Lung (tissue), 17 donors: ENCODE measurements at places on chromosomes 16 and 17. TPM values are rescaled to one million over a fixed set of nuclear protein-coding genes. Genes with fewer than 3 reads are reported as not detected.

DNA sequence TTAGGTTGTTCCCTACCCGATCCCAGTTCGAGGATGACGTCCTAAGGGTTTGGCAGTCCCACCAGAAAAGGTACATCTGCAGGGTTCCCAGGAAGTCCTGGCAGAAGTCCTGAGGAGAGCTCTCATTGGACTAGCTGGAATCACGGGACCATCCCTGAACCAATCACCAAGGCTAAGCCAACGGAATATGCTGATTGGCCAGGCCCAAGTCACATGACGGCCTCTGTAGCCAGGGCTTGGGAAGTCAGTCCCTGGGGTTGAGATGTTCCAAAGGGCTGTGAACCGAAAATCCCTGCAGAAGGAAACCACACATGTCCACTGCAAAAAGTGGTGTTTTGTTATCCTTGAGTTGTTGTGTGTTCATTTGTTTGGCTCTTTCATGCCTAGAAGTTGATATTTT is 68.2 kb upstream of the ZNF423 start:
- no peak for DNase-seq
- no peaks in the 10 kb centered on the region for H3K36me3 ChIP-seq
- no peaks in the 10 kb centered on the region for H3K4me1 ChIP-seq
- H3K4me3 ChIP-seq, result no peak overlapping the region
- H3K27ac ChIP-seq, result no peak overlapping the region

DNA sequence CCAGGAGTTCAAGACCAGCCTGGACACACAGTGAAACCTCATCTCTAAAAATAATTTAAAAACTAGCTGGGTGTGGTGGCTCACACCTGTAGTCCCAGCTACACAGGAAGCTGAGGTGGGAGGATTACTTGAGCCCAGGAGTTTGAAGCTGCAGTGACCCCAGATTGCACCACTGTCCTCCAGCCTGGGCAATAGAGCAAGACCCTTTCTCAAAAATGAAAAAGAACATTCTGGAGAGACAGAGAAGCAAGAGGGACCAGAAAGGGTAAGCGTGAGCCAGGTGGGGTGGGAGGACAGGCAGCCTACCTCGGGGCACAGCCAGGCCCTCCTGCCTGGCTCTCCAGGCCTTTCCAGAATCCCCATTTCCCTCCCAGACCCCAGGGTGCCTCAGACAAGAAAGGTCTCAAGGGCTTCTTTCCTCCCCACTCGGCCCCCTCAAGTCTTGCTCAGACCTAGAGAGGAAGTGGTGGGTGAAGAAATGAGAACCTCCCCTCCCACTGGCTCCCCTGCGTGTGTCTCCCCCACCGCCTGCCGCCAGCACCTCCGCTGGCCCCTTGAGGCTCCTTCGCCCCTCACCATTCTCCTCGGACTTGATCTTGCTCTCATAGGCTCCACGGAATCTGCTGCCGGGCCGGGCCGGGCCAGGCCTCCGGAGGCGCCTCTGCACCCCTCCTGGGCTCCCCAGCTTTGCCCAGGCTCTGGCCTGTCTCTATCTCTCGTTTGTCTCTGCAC is 503 bp downstream of the C16orf54 start:
- DNase-seq, result no peak
- H3K36me3 ChIP-seq, result no peaks in the 10 kb centered on the region
- no peak overlapping the region for H3K27ac ChIP-seq
- no peaks in the 10 kb centered on the region for H3K27me3 ChIP-seq
- no peaks in the 10 kb centered on the region for H3K4me1 ChIP-seq
- H3K4me3 ChIP-seq, result no peak overlapping the region

- H3K27me3 ChIP-seq, result no peaks in the 10 kb centered on the region
- H3K4me1 ChIP-seq, result no peaks in the 10 kb centered on the region
- no peak overlapping the region for H3K27ac ChIP-seq
Measured at GRCh38 chr16:68273459-68273858, 9.1 kb downstream of the SLC7A6 start.

- H3K4me1 ChIP-seq, result no peaks in the 10 kb centered on the region
- no peaks in the 10 kb centered on the region for H3K27me3 ChIP-seq
- no peaks in the 10 kb centered on the region for H3K36me3 ChIP-seq
- DNase-seq, result no peak
Measured at GRCh38 chr16:14392960-14393359, 237.1 kb downstream of the PARN start.

- no peak for DNase-seq
- H3K4me3 ChIP-seq, result no peak overlapping the region
- no peak overlapping the region for H3K27ac ChIP-seq
- H3K36me3 ChIP-seq, result no peaks in the 10 kb centered on the region
Measured at GRCh38 chr17:66614469-66614868, 220.4 kb upstream of the CACNG5 start.

HOXB5 gene
- 2.6 TPM for total RNA-seq

SCNN1B gene
- total RNA-seq, result 16.4 TPM

CHD9NB gene
- total RNA-seq, result 34.8 TPM
